ENCODE measurements at places on chromosomes 3 and 15.

DNA sequence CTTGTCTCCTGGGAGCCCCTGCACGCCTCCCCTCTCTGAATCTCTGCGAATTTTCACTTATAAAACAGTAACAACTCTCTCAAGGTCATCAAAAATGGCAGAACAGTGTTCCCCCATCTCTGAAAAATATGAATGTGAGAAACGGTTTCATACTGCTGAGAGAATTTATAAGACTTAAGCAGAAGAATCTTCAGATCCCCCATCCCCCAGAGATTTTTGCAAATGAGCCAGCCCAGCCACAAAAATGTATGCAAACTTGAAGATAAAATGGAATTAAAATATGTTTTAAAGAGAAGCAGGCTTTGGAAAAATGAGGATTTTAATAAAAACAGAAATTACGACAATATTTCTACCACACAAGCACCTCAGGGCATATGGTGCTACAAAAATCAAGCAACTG lies 173.0 kb downstream of the STT3B start:
- DNase-seq = no peak

DNA sequence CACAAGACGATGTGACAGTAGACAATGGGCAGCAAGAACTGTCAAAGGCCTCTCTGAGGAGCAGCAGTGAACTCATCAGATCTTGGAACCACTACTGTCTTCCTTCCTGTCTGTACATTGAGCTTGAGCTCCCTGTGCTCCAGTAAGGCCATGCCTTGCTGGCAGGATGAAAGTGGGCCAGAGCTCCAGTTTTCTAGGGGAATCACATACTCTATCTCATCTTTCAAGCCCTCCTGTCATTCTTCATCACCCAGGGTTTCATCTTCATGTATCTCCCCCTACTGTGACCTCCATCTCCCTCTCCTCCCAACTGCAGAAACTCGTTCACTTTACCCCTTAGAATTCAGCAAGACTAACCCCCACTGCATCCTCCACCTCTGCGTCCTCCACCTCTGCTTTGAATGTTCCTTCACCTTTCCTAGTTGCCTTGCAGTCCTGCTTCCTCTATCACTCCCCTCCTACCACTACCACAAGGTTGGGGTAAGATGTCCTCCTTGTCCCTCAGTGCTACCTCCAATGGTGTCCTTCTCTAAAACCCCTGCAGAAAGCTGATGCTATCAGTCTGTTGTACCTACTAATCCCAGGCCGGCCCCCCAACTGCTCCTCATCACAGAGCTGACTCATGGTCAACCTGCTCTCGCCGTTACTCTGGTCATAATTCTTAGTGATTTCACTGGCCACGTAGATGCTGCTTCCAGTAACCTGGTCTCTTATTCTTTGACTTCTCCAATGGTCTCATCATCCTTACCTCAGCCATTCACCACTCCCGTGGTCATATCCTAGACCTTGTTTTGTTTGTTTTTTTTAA lies 22.3 kb downstream of the NKIRAS1 start:
- no peak for DNase-seq

DNA sequence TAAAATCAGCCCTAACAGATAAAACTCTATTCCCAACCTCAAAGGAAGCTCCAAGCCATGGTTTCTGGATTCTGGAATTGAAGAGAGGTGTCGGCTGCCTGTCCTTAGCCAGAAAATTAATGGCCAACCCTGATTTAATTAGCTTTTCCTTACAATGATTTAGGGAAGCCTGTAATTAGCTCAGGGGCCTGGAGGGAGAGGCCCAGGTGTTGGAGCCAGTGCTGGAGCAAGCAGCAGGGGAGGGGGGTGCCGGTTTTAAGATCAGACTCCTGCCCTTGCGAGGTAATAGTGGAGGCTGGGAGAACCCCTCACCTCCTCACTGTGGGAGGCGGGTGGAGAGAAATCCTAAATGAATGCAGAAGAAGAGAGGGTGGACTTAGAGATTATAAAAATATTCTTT lies 14.7 kb upstream of the ATP2B2 start:
- DNase-seq = no peak

- no peak for DNase-seq
Measured at GRCh38 chr15:101390462-101390861, 95.4 kb upstream of the SNRPA1 start.

- no peak for DNase-seq
Measured at GRCh38 chr3:179432451-179432850, 18.8 kb downstream of the GNB4 start.

- DNase-seq = no peak
Measured at GRCh38 chr3:13768453-13768852, 111.4 kb downstream of the WNT7A start.
